ENCODE measurements at places on chromosomes 5 and 9.

DNA sequence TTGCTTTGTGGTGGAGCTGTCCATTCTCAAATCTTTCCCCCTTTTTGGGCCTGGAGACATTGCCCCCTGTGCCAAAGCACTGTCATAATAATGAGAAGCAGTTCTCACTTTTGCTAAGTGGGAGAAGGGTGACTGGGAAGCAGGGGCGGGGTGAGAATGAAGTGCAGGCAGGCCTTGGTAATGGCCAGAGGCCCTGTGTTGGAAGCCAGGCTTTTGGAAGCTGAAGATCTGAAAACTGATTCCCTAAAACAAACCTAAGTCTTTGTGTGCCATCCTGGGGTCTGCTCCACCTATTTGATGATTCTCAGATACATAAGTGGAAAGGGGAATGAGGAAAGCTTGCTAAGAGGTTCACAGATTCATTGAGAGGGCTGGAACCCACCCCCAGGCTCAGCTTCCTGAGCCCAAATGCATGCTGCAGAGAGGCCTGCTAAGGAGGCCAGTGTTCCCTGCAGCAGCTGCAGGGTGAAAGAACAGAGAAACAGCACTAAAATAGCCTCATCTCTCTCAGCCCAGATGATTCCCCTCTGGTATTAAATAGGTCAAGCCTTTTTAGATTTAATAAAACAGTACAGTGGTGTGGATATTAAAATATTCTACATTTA, 75.0 kb downstream of the NSG2 start:
- no peak for DNase-seq

DNA sequence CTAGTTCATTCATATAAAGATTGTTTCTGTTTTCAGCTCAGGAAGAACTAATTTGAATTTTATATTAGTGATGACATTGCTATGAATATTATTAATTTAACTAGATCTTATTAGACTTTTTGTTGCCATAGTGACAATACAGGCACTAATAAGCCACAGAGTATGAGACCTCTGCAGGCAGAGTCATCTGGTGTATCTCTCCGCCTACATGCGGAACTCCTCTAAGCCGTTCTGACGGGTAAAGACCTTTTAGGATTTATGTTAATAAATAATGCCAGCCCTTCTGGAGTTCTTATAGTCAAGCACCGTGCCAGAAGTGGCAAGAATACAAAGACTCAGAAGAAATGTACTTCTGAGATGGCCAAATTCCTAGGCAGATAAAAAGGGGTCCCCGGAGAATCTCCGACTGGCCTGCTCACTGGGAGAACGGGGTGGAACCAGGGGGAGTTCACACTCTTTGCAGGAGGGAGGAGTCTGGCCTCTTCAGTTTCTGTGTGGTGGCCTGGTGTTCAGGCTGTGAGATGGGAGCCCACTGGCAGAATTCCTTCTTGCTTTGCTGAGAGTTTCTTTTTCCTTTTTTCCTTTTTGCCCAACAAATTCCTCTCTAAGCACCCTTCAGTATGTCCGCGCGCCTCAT, 85.1 kb upstream of the IL12B start:
- no peak for DNase-seq

- DNase-seq, result no peak
These were observed 9.6 kb downstream of the EPB41L4B start for GRCh38 chr9:109311286-109311685.

- DNase-seq, result no peak
These were observed 18.1 kb downstream of the TNC start for GRCh38 chr9:115099901-115100300.

DNA sequence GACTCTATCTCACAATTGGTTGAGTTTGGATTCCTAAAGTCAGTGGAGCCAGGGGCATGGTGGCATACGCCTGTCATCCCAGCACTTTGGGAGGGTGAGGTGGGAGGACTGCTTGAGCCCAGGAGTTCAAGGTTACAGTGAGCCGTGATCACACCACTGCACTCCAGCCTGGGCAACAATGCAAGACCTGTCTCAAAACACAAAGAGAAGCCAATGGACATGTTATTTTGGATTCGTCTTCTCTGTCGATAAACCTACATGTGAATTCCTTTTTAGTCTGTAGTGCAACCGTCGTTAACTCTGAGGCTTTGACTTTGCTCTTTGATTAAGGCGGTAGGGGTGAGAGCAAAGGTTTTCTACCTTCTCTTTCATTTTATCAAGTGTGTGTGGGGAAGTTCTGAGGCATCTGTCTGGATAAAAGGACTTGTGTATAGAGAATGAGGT, 142.7 kb downstream of the KDM4C start:
- DNase-seq, result no peak

GRCh38 chr5:180114304-180115003, 42.9 kb upstream of the RNF130 start:
- DNase-seq, result no peak

DNA sequence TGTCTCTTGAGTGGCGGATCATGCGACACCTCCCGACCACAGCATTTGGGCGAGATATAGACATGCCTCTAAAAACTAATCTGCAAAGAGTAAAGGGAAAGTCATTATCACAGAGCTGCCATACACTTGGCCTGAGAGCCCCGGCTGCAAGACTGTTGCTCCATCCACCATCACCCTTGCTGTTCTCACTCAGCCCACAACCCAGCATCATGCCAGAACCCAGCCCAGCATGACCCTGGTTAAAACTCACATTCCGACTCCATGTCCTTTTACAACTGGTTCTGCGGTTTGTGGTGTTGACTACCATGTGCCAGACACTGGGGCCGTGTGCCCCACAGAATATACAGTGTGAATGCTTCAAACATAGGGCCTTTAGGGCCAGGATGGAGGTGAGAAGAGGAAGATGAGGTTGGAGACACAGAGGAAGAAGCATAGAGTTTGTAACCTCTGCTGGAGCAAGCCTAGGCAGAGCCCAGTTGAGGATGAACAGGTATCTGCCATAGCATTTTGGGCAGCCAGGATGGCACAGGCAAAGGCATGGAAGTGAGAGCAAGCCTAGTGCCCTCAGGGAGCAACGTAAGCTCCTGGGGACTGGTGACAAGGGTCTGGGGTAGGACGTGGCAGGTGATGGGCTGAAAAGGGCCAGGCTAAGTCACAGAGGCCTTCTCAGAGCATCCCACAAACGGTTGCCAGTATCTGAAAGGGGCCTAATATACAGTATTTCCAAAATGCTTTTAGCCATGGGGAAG, 37.5 kb upstream of the SMU1 start:
- DNase-seq, result no peak

DNA sequence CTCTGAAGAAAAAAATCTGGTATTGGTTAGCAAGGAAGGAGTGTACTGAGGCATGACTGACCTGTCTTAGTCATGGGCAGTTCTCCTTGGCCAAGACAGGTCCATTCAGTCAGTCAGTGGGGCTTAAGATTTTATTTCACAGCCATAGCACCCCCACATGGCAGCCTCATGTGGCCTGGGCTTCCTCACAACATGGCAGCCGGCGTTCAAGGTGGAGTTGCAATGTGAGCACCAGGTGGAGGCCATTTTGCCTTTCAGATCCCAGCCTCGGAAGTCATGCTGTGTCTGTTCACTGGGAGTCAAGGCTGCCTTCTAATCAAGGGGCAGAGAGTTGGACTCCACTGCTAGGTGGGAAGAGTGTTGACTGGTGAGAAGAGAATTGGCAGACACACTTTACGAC, 10.3 kb upstream of the CARD19 start:
- DNase-seq, result no peak

DNA sequence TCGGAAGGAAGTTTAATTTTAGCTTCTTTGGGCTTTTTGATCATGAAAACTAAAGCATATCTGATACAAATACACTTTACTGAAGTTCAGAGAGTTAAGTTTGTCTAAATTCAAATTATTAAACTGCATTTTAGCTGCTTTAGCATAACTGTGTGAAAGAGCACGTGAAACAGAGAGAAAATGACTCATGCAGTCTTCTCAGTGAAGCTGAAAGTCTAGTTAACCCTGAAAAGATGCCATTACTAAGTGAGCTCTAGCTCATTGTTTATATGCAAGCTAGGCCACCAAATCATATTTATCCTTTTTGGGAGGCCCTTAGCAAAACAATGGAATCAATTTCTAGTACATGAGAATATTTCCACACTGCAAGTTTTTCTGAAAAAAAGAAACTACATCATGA, 27.6 kb downstream of the TPD52L3 start:
- DNase-seq, result no peak

DNA sequence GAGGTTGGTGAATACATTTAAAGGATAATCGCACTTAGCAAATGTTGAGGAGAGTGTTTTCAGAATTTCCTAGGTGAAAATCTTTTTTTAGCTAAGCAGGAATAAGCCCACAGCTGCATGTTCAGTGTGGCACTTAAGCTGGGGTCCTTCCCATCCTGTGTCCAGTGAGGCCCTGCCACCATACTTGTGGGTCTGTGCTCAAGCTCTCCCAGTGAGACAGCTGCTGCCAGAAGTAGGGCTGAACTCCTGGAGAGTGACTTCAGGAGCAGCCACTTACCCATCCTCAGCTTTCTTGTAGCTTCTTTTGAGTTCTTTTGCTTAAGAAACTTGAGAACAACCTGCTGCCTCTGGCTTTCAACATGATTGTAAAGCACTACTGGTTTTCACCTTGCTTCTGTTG, 110.0 kb upstream of the DHFR start:
- DNase-seq, result no peak

GRCh38 chr5:4662756-4663155, 477.4 kb upstream of the ADAMTS16 start:
- DNase-seq, result no peak

- DNase-seq, result no peak
These were observed 23.6 kb upstream of the TNFAIP8 start for GRCh38 chr5:119332208-119332607.

GRCh38 chr5:124661317-124662141, 84.9 kb downstream of the ZNF608 start:
- no peak for DNase-seq

DNA sequence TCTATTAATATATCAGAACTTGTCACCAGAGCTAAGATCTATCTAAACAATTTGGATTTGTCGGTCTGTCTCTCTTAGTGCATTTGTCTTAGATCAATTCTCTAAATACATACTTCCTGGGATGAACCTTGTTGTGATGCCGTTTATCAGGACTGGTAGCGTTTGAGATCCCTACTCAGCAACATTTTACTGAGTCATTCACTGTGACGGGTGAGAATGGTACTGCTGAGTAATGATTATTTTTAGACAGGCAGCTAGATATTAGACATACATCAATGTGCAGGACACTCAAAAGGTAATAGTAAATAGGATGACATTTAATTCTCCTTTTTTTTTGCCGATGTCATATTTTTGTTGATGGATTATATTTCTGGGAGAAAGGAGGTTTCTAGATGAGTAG, 209.0 kb downstream of the CSNK1G3 start:
- no peak for DNase-seq

GRCh38 chr5:157732130-157732514, 902 bp downstream of the THG1L start:
- DNase-seq, result no peak

GRCh38 chr5:143914756-143915155, 102.8 kb downstream of the HMHB1 start:
- DNase-seq, result no peak

GRCh38 chr5:60989790-60990189, 44.8 kb downstream of the NDUFAF2 start:
- no peak for DNase-seq

DNA sequence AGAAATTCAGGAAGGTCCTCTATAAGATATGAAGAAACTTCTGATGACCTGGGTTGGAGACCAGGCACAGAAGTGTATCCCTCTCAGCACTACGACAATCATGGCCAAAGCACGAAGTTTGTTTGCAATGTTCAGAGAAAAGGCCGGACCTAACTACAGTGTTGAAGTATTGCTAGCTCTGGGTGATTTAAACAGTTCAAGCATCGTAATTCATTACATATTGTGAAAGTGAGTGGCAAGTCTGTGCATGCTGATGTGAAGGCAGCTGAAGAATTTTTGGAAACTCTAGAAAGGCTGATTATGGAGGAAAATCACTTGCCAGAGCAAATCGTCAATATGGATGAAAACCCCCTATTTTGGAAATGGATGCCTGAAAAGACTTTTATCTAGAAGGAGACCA, 67.2 kb upstream of the PANK3 start:
- DNase-seq, result no peak

GRCh38 chr5:95070453-95070852, 214.4 kb downstream of the MCTP1 start:
- no peak for DNase-seq

- DNase-seq, result no peak
These were observed 8.6 kb downstream of the SCGB3A2 start for GRCh38 chr5:147887026-147887627.

DNA sequence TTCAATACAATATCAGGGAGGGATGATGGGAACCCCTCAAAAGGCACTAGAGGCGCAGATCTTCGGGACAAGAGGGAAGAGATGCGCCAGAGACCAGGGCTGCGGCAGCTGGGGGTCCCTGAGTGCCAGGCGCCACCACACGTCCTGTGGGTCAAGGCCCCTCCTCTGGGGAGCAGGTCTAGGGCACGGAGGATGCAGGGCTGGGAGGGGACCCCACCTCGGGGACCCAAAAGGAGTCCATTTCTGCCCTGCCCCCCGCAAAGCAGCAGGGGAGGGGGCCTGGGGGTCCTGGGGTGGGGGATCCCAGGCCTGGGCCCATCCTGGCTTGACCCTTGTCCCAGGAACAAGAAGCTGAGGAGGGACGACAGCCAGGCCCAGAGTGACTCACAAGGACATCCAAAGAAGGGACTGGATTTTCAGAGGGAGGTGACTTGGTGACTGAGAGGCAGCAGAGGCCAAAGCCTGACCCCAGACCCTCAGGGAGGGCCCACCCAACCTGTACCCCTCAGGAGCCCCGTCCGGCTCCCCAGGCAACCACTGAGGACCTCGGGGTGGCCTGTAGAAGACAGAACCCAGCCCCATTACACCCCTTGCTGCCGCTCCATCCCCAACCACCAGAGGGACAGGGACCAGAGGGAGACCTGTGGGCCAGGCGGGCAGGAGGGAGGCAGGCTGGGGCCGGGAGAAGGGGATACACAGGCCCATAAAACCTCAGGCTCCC, 54.2 kb downstream of the LRSAM1 start:
- DNase-seq, result peak; percentile 38

DNA sequence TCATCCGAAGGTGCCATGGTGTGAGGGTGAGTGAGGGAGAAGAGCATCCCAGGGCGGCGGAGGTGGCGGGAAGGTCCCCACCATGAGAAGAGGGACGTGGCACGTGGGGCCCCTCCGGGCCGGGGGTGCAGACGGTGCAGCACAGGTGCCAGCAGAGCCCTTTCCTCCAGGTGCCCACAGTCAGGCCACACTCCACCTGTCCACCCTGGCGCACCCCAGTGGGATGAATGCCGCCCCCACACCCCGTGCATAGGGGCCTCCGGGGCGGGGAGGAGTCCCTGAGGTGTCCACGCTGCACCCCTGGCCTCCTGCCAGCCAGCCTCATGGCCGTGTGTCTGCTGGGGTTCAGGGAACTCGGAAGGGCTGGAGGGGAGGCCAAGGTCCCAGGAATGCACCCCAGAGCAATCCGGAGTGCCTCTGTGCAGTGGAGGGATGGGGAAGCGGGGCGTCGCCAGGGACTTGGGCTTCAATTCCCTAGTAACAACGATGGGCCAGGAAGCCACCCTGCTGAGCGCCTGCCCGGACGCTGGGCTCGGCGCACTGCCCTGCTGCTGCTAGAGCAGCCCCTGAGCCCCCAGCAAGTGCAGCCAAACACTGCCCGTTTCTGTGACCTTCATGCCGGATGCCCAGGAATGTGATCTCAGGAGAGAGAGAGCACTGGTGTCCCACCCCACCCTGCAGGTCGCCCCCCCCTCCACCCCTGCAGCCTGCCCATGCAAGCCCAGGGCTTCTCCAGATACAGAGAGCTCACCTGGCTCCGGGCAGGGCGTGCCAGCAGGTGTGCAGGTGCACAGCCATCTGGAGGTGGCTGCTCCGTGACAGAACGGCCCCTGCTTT, 8.8 kb upstream of the NACC2 start:
- DNase-seq, result no peak

- DNase-seq, result peak; percentile 33
These were observed 25.7 kb downstream of the PDGFRB start for GRCh38 chr5:150129813-150130492.

- no peak for DNase-seq
These were observed 104.5 kb downstream of the HMHB1 start for GRCh38 chr5:143916451-143916850.

Data from activated naive CD4-positive, alpha-beta T cell treated with anti-CD3 and anti-CD28 coated beads, Interleukin-2, amount 50 U/mL, for 16 hours (primary cell).